ENCODE measurements at places on chromosomes 5 and 9. TPM values are rescaled to one million over a fixed set of nuclear protein-coding genes. Genes with fewer than 3 reads are reported as not detected.

The TNFSF8 gene
- 4.1 TPM for total RNA-seq

The IL17B gene
- total RNA-seq, result 7.1 TPM

The IQGAP2 gene
- total RNA-seq, result 15.3 TPM

The ZDHHC21 gene
- total RNA-seq, result 11.4 TPM

DNA sequence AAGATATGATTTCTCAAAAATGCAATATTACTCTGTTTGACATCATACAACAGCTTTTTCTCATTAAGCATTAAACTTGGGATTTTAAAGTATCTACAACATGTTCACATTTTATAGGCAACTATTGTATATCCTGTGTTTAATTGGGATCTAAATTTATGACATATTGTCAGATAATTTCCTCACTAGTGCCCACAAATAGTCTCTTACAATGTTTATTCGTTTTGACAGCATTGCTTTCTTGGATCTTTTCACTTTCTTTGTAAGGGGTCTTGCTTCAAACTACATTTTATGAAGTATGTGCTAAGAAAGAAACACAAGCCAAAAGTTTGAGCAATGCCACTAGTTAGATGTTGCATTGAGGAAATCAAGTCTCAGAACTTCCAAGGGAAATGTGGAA is 285.1 kb downstream of the TMEM167A start:
- no peaks in the 10 kb centered on the region for H3K27me3 ChIP-seq
- no peaks in the 10 kb centered on the region for H3K36me3 ChIP-seq
- H3K4me3 ChIP-seq, result no peak overlapping the region
- no peak for DNase-seq
- no peaks in the 10 kb centered on the region for H3K4me1 ChIP-seq

- no peak for DNase-seq
- peaks cover 8% of the 10 kb centered on the region for H3K4me1 ChIP-seq
- no peak overlapping the region for H3K27ac ChIP-seq
- H3K36me3 ChIP-seq, result no peaks in the 10 kb centered on the region
- H3K27me3 ChIP-seq, result no peaks in the 10 kb centered on the region
Measured at GRCh38 chr9:96447406-96447805, 2.6 kb upstream of the HABP4 start.

GRCh38 chr9:38681747-38682227 is 38.1 kb downstream of the FAM240B start:
- H3K27me3 ChIP-seq, result no peaks in the 10 kb centered on the region
- no peaks in the 10 kb centered on the region for H3K4me1 ChIP-seq

DNA sequence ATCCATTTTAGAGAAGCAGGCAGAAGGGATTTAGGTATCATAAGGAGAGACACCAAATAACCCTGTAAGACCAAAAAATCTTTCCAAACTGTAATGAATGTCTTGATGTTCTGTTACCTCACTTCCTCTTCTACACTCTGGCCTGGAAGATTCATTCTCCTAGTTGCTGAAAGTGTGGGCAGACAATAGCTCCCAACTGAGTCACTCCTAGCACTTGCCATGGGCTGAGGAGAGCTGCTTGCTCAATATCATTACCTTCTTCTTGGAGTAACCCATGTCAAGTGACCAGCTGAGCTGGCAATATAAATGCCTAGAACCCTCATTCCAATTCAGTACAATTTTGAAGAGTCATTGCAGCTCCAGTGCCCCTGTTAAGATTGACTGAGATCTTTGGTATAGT is 1985.5 kb upstream of the CDH6 start:
- no peak for DNase-seq
- no peaks in the 10 kb centered on the region for H3K27me3 ChIP-seq
- H3K4me3 ChIP-seq, result no peak overlapping the region
- H3K36me3 ChIP-seq, result no peaks in the 10 kb centered on the region

- no peaks in the 10 kb centered on the region for H3K36me3 ChIP-seq
- no peak overlapping the region for H3K4me3 ChIP-seq
- peaks cover 34% of the 10 kb centered on the region for H3K4me1 ChIP-seq
- H3K27me3 ChIP-seq, result no peaks in the 10 kb centered on the region
Measured at GRCh38 chr5:33308586-33308985, 132.2 kb upstream of the TARS1 start.

DNA sequence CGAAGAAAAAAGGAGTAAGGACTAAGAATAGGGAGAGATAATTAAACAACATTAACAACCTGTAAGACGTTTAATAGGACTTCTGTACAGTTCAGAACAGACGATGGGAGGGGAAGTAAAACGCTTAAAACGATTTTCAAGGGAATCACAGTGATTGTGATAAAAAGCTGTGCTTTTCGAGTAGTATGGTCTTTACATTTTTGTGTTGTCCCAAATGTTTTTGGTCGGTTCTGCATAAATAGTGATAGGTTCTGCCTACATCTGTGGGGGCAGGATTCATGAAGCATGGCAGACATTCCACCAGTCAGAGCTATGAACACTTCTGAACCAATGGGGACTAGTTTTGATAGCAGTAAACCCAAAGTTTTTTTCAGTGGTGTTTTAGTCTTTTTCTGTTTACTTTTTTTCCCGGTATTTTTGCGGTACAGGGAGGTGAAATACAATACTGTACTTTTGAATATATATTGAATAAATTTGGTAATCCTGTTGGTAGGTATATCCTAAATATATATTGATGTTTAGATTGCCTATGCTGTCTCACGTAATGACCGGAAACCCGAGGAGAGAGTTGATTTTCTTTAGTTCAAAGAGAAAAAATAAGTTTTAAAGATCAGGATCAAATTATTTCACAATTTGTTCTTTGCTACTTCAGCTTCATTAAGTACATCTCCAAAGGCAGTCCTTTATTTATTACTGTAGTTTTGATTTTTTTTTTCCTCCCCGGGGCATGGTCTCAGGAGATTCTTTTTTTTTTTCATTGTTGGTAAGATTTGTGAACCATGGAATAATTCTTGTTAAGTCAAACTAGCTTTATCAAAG is 1.3 kb downstream of the ERBIN start:
- H3K4me3 ChIP-seq, result peak overlapping the region; percentile 99
- H3K36me3 ChIP-seq, result no peaks in the 10 kb centered on the region
- H3K27ac ChIP-seq, result peak overlapping the region; percentile 99
- no peaks in the 10 kb centered on the region for H3K27me3 ChIP-seq

DNA sequence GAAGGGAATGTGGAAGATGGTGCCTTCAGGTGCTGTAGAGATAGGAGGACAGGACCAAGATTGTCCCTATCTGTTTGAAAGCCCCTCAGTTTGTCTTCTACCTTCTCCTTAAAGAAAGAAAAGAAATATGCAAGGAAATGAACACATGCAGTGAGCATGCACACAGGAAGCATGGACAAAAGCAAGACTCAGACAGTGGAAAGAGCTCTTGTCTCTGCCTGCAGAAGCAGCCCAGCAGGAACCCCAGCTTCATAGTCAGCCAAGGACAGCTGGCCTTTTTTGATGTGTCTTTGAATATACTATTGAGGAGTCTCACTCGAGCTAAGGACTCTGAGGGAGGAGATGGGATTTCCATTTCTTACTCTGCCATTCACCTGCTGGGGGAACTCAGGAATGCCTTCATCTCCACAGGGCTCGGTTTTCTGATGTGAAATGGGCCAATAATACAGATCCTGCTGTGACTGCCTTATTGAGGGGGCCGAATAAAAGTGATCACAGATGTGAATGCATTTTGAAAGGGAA is 132.5 kb upstream of the ADRA1B start:
- peaks cover 36% of the 10 kb centered on the region for H3K4me1 ChIP-seq
- no peaks in the 10 kb centered on the region for H3K27me3 ChIP-seq
- H3K27ac ChIP-seq, result peak overlapping the region; percentile 92
- no peak overlapping the region for H3K4me3 ChIP-seq

GRCh38 chr5:3429962-3430361 is 165.7 kb upstream of the IRX1 start:
- no peaks in the 10 kb centered on the region for H3K36me3 ChIP-seq
- no peaks in the 10 kb centered on the region for H3K4me1 ChIP-seq
- no peaks in the 10 kb centered on the region for H3K27me3 ChIP-seq
- no peak overlapping the region for H3K4me3 ChIP-seq
- DNase-seq, result no peak
- H3K27ac ChIP-seq, result no peak overlapping the region

DNA sequence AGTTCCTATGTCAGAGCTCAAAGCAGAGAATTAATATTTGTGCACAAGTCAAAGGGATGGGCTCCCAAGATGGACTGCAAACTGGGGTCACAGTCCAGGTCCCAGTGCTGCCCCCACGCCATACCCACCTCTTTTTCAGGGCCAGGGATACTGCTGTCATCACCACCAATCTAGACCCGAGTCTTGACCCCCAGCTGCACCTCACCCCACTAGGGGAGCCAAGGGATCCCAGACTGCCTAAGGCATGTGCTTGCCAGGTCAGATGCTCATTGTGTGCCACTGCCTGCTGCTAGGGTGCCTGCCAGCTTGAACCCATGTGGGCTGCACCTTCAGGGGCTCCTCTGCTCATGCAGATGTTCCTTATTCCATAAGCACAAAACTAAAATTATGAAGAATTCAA is 215.6 kb upstream of the NREP start:
- H3K4me1 ChIP-seq, result peaks cover 19% of the 10 kb centered on the region
- no peak overlapping the region for H3K27ac ChIP-seq
- no peaks in the 10 kb centered on the region for H3K27me3 ChIP-seq
- no peaks in the 10 kb centered on the region for H3K36me3 ChIP-seq

DNA sequence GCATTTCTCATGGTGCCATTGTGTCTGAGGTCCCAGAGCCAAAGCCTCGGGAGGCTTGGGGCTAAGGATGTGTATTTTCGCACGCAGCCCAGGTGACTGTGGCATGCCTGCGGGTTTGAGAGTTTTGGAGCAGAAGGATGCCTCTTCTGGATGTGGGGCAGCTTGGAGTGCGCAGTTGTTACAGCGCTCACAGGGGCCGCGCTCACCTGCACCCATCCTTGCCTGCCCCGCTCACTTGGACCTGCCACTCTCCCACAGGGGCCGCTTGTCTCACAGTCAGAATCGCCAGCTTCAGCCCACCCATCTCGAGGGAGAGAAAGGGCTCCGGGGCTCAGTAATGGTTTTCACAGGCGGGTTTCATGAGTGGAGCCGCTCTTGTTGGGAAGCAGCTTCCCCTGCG is 132.9 kb downstream of the MVB12B start:
- no peaks in the 10 kb centered on the region for H3K27me3 ChIP-seq
- H3K27ac ChIP-seq, result no peak overlapping the region
- no peaks in the 10 kb centered on the region for H3K4me1 ChIP-seq
- no peaks in the 10 kb centered on the region for H3K36me3 ChIP-seq

GRCh38 chr9:33880211-33881089 is 63.5 kb downstream of the UBE2R2 start:
- H3K4me3 ChIP-seq, result no peak overlapping the region
- no peak overlapping the region for H3K27ac ChIP-seq
- H3K27me3 ChIP-seq, result no peaks in the 10 kb centered on the region
- no peak for DNase-seq

- no peaks in the 10 kb centered on the region for H3K27me3 ChIP-seq
- H3K4me1 ChIP-seq, result no peaks in the 10 kb centered on the region
- no peak overlapping the region for H3K27ac ChIP-seq
- H3K4me3 ChIP-seq, result no peak overlapping the region
- H3K36me3 ChIP-seq, result no peaks in the 10 kb centered on the region
- DNase-seq, result peak; percentile 37
Measured at GRCh38 chr9:93159601-93160471, 24.1 kb upstream of the WNK2 start.

- no peak overlapping the region for H3K4me3 ChIP-seq
- H3K36me3 ChIP-seq, result no peaks in the 10 kb centered on the region
- no peaks in the 10 kb centered on the region for H3K27me3 ChIP-seq
- no peak overlapping the region for H3K27ac ChIP-seq
- DNase-seq, result no peak
- H3K4me1 ChIP-seq, result no peaks in the 10 kb centered on the region
Measured at GRCh38 chr5:120304663-120305062, 159.4 kb upstream of the PRR16 start.
